ENCODE measurements at places on chromosomes 7 and 10.

DNA sequence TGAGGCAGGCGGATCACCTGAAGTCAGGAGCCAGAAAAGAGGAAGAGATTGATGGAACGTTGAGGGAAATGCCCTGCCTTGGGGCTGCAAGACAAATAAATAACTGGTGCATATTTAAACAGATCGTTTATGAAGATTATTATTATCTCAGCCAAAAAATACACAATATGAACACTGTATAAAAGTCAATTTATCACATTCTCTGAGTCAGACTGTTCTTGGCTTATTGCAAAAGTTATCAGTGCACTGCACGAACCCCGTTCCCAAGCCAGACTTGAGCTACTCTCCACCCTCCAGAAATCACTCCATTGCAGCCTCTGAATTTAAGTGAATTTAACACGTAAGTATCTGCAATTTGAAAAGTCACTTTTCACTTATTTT is 1.6 kb downstream of the DNMBP start:
- DNase-seq: no peak

DNA sequence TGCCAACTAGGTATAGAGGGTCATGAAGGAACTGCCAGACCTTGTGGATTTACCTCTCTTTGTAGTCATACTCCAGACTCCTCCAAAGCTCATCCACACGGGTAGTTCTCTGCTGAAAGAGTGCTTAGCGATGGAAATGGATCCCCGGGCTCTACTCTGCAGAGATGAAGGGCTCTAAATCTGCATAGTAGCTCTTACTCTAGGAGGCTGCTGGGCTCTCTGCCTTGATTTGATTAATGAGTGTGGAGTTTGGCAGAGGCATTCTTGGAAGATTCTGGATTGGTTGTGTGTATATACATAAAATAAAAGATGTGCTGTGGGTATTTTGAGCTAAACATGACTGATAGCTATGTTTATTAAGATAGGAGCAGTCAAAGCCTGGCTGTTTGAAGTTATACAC is 21.3 kb upstream of the CPXM2 start:
- DNase-seq: no peak

DNA sequence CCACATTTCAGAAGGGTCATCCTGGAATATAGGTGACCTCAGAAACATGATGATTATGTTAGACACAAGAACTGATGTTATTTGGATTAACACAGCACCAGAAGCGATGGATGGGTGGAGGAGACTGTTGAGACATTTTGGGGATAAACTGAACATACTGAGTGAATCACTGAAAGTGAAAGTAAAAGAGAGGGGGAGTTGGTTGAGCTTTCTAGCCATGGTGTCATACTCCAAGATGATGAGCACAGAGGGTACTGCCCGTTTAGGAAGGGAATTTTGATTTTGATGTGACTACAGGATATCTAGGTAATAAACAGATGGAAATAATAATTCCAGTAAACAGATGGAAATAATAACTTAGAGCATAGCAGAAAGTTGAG is 248.0 kb upstream of the NPY start:
- no peak for DNase-seq

GRCh38 chr10:59649606-59650346 is 59.9 kb downstream of the SLC16A9 start:
- no peak for DNase-seq

DNA sequence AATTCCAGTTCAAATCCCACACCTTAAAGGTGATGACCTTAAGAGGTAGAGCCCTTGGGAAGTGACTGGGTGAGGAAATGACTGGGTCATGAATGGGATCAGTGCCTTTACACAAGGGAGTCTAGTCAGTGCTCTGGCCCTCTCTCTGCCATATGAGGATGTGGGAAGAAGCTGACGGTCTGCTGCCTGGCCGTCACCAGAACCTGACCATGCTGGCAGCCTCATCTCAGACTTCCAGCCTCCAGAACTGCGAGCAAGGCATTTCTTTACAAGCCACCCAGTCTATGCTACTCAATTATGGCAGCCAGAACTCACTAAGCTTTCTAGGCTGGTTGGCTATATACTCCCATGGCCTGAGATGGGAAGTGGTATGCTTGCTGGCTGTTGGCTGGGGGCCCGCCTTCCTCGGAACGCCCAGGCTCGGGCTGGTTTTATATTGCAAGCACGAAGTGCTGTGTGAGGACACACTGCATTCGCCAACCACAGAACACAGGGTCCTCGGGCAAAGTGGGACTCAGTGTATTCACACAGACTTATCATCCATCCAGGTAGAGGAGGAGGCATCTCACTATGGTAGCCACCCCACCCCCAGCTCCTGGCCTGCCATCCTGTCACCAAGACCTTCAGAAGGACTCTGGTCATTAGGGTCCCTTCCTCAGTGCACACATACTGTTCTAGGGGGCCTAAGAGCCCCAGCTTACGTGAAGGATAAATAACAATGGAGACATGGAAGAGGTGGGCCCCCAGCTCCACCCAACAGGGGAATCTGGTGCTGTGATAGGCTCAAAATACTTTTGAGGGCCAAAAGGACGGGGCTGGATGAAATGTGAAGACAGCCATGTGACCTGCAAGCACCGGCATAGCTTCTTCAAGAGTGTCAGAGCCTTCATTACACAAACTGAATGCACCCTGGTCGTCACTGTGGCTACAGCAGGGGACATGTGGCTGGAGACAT is 49.0 kb downstream of the ZRANB1 start:
- no peak for DNase-seq

DNA sequence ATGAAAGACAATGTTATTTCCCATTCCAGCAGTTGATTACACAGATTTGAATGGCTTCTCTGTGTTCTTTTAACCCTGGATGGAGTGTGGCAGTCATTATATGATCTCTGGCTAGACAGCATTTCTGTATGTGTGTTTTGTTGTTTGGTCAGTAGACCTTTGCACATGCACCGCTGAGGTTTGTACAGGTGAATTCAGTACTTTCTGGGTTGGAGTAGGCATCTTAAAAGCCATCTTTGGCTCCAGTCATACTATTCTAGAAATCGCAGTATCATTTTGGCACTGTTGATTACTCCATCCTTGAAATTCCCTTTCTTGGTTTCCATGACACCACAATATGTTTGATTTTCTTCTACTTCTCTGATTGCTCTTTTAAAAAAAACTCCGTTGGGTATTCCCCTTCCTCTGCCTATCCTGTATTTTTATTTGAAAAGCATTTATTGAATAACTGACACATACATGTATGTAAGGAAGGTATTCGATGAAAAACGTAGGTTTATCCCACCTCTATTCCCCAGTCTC is 29.9 kb downstream of the TAS2R41 start:
- DNase-seq: no peak

DNA sequence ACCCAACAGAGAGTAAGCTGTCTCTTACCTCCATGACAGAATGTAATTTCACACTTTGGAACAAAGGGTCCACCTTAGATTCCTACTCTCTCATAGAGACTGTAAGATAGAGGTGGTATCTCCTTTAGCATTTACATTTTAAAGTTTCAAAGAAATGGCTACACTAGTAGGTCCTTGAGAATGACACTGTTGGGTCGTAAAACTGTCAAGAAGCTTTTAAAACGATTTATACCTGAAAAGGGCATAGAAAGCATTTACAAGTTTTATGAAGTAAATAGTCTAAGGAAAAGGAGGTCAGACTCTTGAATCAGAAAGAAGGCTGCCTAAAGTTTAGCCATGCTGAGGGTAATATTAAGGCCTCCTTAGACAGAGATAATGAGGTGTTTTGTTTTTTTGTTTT is 1212.4 kb upstream of the PHF14 start:
- no peak for DNase-seq

- DNase-seq: no peak
Observed at GRCh38 chr10:43891241-43891640, 242.6 kb upstream of the ZNF32 start.

DNA sequence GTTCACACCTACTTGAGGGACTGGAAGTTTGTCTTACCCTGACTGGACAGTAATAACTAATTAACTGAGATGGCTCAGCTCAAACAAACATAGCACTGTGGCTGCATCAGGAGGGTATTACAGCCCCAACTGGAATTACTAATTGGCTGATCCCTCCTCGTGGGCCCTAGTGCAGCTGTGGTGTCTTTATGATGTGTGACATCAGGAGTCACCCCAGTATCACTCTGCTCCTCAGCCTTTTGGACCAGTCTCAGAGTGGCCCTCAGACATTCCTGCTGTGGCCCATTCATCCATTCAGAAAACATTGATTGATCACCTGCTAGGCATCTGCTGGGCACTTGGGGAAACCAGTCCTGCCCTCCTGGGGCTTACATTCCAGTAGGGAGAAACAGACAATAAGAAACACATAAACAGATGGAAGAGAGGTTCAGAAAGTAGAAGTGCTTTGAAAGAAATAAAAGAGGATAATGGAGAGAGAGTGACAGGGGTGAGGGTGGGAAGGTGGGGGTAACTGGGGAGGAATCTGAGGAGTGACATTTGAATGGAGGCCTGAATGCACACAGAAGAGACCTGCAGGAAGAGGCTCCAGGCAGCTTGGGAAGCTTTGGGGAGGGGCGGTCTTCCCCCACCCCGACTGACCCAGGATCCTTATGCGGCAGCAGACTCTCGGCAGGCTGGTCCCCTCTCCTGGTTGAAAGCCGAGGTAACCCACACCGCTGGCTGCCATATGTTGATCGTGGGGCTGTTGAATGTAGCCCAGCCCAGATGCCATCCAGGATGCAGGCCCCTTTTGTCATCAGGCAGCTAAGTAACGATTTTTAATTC is 113.1 kb downstream of the C10orf105 start:
- no peak for DNase-seq

- DNase-seq: peak; percentile 74
Observed at GRCh38 chr10:88116971-88117626, 253.7 kb downstream of the PTEN start.

DNA sequence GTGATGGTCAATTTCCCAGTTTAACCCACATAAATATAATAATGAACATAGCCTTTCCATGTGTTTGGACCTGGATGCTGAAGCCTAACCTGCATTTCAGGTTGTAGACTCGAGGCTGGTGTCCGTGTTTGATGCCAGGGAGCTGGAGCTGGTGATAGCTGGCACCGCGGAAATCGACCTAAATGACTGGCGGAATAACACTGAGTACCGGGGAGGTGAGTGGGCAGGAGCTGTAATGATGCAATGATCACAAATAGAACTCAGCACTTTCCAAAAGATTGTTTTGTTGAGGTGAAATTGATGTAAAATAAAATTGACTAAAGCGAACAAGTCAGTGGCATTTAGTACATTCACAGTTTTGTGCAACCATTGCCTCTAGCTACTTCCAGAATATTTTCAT is 30.8 kb upstream of the STK17A start:
- DNase-seq: no peak

DNA sequence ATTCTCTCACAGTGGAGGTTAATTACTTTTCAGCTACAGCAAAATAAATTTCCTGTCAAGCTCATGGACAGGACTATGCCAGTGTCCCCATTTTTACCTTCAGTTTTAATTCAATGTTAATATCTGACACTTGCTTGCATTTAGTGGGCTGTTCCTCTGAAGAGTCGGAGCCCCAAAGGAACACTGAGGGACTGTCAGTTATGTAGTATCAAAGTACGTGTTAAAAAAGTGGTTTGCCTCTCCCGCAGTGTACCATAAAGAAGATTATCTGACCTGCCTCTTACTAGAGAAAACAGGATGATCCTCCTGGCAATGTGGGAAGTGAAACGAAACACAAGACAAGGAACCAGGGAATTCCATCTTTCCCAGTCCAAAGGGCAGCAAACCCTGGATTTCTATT is 1010.9 kb upstream of the PHF14 start:
- no peak for DNase-seq

DNA sequence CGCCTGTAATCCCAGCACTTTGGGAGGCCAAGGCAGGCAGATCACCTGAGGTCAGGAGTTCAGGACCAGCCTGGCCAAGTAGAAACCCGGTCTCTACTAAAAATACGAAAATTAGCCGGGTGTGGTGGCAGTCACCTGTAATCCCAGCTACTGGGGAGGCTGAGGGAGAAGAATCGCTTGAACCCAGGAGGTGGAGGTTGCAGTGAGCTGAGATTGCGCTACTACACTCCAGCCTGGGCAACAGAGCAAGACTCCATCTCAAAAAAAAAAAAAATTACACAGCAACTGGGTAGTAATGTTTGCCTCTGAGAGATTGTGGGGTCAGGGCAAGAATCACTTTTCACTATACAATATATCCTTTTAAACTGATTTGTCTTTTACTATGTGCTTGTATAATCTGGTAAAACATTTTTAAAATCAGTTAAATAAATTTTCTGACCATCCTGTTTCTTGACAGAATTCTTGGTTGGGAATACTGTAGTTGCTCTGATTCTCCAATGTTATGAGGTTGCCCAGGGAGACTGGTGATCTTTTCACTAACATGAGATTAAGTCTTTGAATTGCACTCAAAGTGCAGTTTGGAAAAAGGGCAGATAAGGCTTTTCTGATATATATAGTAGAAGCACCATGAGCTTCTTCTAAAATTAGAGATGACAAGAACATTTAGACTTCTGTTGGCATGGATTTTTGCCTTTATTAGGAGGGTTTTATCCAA is 1.5 kb downstream of the ENTPD7 start:
- DNase-seq: no peak

- DNase-seq: no peak
Observed at GRCh38 chr10:107443326-107443725, 278.8 kb upstream of the SORCS1 start.

- DNase-seq: no peak
Observed at GRCh38 chr10:112365014-112365432, 8.9 kb upstream of the ACSL5 start.

DNA sequence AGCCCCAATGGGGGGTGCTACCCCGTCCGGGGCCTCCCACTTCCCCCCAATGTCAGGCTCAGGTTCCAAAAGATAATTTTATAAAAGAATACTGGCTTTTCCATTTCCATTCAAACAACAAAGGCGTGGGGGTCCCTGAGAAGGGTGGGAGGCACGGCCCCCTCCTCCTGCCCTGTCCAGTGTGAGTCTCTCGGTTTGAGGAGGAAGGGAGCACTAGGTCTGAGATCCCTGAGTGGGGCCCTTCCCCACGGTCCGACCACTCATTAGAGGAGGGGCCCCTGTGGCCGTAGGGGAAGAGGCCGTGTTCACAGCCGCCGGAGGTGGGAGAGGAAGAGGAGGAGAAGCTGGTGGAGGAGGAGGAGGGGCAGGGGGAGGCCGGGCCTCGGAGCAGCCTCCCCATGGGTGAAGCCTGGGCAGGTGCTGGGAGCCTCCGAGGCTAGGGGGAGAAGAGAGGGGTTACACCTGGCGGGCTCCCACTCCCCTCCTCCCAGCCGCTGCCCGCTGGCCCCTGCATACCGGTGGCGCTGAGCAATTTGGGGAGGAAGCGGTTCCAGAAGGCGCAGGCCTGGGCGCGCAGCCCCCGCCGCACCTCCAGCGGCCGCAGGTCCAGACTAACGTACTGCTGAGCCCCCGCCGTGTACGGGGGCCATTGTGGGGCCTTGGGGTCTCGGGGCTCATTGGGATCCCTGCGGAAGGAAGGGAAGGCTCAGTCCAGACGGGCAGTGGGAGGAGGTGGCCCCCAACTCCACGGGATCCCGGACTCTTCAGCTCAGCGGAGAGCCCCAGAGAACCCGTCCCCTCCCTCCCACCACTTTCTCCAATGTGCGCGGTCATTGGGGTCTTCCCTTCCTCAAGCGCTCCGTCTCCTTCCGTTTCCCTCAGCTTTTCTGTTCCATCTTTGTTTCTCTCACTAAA is 1.4 kb upstream of the UFSP1 start:
- DNase-seq: peak; percentile 60

GRCh38 chr7:121151774-121152221 is 163.3 kb downstream of the CPED1 start:
- DNase-seq: no peak

GRCh38 chr7:97006055-97006815 is 882 bp downstream of the DLX6 start:
- DNase-seq: peak; percentile 79
